ENCODE measurements at places on chromosomes 6 and 20.

GRCh38 chr6:13425943-13426931 is 61.2 kb downstream of the GFOD1 start:
- no peak for DNase-seq

- no peak for DNase-seq
Observed at GRCh38 chr20:32329817-32330554, 28.1 kb upstream of the ASXL1 start.

DNA sequence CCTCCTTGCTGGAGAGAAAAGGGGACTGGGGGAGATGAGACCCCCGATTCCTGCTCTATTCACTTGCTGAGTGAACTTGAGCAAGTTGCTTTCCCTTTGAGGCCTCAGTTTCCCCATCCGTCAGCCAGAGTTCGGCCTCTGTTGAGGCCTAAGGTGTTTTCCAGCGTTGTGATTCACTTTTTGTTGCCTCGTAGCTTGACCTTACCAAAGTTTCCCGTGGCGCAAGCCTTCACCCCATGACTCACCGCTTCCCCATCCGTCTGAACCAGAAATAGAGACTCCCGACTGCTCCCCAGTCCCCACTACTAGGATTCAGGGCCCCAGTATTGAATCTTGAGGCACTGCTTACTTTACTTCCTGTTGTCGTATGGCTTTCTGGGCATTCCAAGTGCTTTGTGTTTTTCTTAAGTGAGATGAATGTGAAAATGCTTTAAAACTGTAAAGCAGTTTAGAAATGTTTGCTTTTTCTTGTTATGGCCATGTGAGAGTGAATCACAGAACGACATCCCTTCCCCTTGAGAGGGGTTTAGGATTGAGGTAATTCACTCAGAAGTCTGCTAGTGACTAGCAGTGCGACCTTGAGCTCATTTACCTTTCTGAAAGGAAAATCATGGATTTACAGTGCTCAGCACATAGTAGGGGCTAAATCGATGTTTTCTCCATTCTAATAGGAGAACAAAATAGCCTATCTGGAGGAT is 1.2 kb downstream of the CHMP4B start:
- DNase-seq: no peak

- no peak for DNase-seq
Observed at GRCh38 chr20:38291966-38292365, 12.0 kb upstream of the BPI start.

- peak; percentile 98 for DNase-seq
Observed at GRCh38 chr6:36196880-36197548, 470 bp downstream of the BRPF3 start.

- DNase-seq: no peak
Observed at GRCh38 chr20:16760431-16761304, 12.5 kb downstream of the OTOR start.

DNA sequence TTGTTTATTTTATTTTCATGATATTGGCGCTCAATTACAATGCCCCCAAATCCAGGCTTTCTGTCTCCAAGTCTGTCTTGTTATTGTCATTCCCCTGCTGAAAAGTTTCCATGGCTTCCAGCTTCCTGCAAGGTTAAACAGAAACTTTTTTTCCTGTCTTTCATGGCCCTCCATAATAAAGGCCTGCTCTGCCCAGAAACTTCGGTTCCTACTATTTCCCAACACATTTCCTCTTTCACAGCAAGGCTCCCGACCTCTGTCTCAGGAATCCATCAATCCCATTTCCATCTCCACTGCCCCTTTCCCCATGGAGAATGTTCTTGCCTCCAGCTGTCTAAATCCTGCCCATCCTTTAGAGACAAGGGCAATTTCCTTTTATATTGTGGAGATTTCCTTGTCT is 365.2 kb upstream of the JARID2 start:
- DNase-seq: no peak

- DNase-seq: no peak
Observed at GRCh38 chr6:47714802-47715201, 16.4 kb downstream of the ADGRF4 start.

GRCh38 chr20:57577679-57578475 is 17.0 kb downstream of the PCK1 start:
- no peak for DNase-seq

GRCh38 chr6:134047124-134047523 is 5.3 kb downstream of the SLC2A12 start:
- DNase-seq: no peak
